Fibroblast of the aortic adventitia (primary cell): ENCODE measurements at places on chromosomes 1 and 21.
A peak's percentile ranks its signal among the peaks of the same experiment; 100 is the strongest.

- peak; percentile 72 for DNase-seq
Measured at GRCh38 chr1:239987103-239987745, 104.5 kb upstream of the FMN2 start.

DNA sequence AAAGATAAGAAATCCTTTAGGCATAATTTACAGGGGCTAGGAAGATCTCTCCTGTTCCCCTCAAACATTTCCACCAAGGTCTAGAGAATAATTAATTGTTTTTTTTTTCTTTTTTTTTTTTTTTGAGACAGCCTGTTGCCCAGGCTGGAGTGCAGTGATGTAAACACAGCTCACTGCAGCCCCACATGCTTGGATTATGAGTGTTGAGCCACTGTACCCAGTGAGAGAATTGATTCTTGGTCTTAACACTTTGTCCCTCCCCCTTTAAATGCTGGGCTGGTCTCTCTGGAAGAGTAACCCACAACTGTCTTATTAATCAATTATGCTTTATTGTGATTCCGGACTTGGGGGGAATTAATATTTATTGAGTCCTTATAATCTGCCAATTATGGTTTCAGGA lies 33.4 kb downstream of the ATF3 start:
- DNase-seq = no peak

DNA sequence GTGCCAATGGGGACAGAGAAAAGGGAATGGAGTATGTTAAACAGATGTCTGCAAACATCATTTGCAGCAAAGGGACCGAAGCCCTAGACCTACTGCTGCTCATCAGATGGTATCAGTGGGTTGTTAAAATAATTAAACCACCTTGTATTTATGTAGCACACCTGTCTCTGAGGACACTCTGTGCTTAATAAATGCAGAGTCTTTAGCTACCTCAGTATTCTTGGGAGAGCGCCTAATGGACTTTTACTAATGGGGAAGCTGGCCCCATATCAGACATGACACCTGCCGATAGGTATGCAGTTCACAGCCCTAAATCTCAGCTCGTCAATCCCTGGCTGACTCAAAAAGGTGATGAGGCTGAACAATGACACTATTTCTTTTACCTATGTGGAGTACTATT lies 54.4 kb downstream of the SYT6 start:
- no peak for DNase-seq

- DNase-seq = no peak
Measured at GRCh38 chr1:32208469-32208868, 420 bp upstream of the DCDC2B start.

DNA sequence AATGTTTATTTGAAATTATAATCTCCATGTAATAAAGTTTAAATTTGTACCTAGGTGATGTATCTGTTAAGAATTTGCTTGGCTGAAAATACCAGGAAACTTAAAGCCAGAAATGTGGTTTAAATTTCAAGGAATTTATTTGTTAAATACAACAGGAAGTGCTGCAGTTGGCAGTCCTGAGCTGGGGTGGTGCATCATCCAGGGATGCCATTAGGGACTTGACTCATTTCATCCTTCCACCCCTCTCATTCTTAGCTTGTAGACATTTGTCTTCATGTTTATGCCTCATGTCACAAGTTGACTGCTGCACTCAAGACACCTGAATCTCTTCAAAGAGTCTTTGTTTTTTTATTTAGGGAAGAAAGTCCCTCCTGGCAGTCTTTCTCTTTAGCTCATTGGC lies 175.9 kb downstream of the LHX8 start:
- DNase-seq = peak; percentile 43

DNA sequence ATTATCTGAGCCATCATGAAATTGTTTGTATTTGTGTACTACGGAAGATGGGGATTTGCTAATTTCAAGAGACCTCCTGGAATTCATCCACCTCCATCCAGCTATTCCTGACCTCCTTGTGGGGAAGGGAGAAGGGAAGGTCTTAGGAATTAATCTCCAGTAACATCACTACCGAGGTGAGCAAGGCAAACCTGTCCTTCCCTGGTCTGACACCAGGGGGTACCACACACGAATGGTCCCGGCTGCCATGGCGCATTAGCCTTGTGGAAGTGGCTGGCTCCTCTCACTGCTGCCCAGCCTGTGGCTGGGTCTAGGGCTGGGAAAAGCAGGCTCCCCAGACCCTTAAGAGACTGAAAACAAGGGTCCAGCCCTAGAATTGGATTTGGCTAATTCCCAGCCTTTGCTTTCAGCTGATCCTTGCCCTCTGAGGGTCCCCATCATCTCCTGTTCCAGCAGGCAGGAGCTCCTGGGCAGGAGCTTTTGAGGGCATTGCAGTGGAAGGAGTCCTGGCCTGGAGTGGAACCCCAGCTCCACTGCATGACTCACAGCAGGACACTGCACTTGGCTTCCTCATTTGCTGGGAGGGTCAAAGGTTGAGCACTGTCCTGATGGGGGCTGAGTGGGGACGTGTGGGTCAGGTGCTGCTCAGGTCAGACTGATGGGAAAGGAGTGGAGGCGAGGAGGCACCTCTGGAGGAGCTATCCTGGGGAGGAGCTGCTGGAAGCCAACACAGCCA lies 34.8 kb downstream of the RIMS3 start:
- DNase-seq = peak; percentile 9

DNA sequence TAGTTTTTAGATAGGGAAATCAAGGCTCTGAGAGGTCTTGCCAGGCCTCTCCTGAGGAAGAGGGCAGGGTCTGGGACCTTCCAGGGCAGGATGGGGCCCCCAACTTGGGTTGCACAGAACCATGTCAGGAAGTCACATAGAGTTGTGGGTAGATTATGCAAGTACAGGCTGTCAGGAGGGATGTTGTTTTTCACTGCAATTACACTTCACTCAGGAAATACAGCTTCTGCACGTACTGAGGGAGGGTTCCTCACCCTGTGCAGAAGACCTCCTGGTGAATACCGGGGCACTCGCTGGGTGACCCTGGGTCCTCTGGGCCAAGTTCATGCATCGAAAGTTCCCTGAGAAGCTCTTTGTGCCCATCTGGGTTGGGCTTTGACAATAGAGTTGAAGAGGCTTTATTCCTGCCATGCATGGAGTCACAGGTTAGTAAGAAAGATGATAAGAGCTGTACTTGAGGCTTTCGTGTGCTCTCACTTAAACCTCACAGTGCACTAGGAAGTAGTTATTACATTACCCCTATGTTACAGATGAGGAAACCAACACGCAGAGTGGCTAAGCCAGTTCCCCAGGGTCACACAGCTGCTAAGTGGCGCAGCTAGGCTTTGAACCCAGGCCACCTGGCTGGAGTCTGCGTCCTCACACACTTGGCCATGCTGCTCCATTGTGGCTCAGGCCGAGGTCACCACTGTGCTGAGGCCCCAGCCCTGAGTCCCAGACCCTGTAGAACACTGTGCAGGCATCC lies 16.2 kb upstream of the TNFRSF1B start:
- DNase-seq = no peak

DNA sequence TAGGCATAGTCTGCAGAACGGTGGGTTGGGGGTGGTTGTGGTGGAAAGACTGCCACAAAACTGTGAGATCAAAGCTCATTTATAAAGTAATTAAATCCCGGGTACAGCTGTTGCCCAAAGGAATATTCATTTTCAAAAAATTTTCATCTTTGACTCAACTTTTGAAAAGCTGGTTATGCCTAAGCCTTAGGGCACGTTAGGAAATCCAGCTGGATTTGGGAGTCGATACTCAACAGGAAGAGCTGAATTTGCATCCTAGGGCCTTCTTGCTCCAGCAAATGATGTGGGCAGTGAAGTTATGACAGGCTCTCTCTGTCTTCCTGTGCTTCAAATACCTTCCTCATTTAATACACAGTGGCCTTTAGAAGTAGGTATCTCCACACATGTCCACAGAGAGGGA lies 31.7 kb downstream of the ZP4 start:
- no peak for DNase-seq

GRCh38 chr1:33455539-33456501 lies 16.6 kb upstream of the ZSCAN20 start:
- peak; percentile 85 for DNase-seq

GRCh38 chr1:12567288-12567819 lies 50.7 kb downstream of the DHRS3 start:
- no peak for DNase-seq

DNA sequence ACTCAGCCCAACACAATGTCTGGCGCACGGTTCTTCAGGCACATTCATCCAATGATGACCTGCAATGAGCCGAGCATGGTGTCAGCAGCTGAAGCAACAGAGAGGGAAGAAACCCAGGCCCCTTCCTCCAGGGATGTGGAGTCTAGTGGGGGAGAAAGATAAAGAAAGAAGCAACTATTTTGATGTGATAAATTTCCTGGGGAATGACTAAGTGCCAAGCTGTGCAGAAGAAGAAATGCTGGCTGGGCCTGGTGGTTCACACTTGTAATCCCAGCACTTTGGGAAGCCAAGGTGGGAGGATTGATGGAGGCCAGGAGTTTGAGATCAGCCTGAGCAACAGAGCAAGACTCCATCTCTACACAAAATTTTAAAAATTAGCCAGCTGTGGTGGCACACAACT lies 561.8 kb downstream of the KIF26B start:
- DNase-seq = no peak

GRCh38 chr1:81664341-81664740 lies 136.4 kb upstream of the ADGRL2 start:
- peak; percentile 83 for DNase-seq

- DNase-seq = peak; percentile 88
Measured at GRCh38 chr1:109975718-109976117, 8.8 kb upstream of the AHCYL1 start.
